NCI-H460 (cell line): ENCODE measurements at places on chromosomes 3 and 15.

DNA sequence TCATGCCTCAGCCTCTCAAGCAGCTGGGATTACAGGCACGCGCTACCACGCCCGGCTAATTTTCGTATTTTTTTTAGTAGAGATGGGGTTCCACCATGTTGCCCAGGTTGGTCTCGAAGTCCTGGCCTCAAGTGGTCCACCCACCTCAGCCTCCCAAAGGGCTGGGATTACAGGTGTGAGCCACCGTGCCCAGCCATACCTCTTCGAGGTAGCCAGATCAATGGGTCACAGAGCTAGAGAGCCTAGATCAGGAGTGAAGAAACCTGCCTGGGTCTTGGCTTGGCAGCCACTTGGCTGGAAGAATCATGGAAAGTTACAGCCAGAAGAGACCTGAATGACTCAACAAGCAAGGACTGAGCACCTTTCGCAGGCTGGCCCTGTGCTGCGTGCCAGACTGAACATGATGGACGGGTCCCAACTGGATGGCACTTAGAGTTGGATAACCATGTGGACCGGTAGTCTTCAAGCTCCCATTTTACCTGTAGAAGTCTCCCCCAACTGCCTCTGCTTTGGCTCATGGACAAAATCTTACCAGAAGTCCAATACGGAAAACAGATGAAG, 29.7 kb downstream of the GNB5 start:
- no peak for DNase-seq

DNA sequence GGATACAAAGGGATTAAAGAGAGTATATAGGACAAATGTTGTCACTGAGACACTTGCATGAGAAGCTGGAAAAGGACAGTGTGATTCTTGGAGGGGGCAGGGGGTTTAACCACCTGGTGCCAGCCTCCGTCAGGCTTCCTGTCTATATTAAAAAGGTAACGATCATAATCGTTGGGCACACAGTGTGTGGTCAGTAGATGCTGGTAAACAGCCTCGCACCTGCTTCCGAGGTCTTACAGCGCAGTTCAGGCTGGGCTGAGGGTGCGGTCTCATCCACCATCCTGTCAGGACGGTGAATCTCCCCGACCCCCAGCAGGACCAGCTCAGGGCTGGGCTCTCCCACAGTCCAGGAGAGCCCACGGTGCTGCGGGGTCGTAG, 47.7 kb upstream of the SMAD6 start:
- DNase-seq: no peak

DNA sequence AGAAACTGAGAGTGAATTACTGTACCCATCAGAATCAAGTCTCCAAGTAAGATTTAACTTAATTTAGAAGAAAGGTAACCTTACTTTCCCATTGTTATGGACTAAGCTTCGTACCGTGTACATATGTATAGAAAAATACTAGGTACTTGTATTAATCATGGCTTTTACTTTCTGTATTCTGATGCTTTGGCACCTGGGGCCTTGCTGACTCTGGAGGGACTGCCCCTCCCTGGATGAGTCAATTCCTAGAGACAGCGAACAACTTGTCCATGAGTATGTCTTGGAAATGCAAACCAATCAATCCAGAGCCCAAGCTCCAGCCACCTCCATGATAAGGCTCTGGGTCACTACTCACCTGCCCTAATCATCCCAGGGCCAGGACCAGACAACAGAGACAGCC, 50.0 kb upstream of the DGKG start:
- no peak for DNase-seq

DNA sequence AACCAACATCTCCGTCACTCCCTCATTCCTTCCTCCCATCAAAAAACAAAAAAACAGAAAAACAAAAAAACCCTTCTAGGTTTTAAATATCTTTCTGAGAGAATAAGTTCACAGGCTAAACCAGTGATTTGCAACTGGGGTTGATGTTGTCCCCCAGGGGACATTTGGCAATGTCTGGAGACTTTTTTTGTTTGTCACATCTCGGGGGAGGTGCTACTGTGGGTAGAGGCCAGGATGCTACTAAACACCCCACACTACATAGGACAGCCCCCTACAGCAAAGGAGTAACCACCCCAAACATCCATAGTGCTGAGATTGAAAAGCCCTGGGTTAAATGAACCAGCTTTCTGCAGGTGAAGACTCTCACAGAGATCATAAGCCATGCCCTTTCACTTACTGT, 17.0 kb upstream of the PROK2 start:
- DNase-seq: no peak

GRCh38 chr3:156620901-156621300, 53.5 kb upstream of the TIPARP start:
- no peak for DNase-seq

- peak; percentile 69 for DNase-seq
Measured at GRCh38 chr3:10459954-10460754, 45.2 kb downstream of the ATP2B2 start.

- no peak for DNase-seq
Measured at GRCh38 chr15:79208179-79208578, 74.3 kb upstream of the ANKRD34C start.

DNA sequence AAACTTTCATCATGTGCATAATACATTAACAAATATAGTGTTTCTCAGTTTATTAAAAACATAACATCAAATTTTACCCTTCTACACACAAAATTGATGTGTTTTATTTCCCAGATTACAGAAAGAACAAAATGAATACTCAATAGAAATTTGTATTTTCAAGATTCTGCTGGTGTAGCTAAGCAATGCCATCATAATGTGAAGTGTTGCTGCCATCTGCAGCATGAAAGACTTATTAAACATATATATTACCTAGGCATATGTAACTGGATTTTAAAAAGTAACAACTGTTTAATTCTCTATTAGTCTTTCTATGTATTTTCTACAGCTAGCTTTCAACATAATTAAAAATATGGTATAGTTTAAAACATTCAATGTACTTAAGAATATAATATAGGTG, 27.5 kb downstream of the PLSCR5 start:
- DNase-seq: peak; percentile 39

DNA sequence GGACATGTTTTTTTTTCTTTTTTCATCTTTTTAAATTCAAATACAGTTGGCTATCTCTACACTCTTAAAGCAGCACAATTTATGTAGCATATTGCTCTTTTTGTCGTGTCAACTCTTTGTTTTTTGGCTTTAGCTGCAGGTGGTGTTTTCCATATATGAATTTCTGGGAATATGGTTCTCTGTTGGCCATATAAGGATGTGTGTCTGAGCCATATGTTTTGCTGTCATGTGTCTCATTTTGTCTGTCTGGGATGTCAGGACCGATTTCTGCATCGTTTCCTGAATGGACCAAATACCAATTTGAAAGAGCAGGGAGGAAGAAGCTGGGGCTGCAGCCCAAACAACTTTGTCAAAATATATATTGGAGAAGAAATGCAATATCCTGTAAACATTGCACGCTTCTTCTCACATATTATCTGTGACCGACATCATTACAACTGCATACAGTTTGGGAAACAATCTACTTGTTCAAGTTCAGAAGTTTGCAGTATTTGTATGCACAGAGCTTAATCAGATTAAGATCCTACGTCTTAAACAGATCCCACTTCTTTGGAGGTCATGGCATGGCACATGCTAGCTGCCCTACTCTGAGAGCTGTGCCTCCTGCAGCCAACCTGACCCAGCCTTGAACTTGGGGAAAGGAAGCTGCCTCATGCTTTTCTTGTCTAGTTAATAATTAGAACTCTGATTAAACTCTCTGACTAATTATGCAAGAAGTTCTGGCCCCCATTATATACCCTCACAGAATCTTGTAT, 4.0 kb upstream of the SATB1 start:
- DNase-seq: no peak

DNA sequence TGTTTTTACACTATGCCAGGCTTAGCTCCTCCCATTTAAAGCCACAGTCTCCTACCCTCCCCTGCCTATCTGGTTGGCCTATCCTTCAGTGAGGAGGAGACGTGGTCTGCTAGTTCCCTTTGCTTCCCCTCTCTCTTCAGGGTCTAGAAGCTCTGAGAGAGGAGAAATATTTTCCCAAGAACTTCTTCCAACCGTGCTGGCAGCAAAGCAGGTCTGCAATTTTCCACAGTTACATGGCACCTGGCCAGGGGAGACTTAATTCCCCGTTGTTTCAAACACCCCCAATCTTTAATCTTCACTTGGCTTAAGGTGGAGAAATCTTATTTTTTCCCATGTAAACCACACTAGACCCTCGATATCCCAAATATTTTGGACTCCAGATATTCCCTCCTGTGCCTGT, 149.5 kb upstream of the MCTP2 start:
- DNase-seq: no peak

- no peak for DNase-seq
Measured at GRCh38 chr3:106929081-106929480, 448.2 kb upstream of the CCDC54 start.

DNA sequence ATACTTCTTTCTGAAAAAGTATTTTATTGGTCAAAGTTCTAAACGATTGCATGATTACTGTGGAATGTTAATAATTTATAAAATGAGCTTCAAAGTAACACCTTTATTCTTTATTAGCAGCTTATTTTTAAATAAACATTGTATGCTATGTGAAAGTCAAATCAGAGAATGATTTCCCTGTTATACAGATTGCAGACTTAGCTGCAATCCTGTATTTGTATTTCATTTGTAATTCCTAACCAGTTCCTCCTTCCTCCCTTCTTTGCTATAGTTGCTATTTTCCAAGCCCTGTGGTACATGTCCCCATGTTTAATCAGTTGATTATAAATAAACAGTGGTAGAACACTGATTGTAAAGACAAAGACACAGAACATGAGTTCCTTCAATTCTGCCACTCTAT, 42.4 kb upstream of the C15orf39 start:
- no peak for DNase-seq

- no peak for DNase-seq
Measured at GRCh38 chr3:144586382-144586781, 614.8 kb downstream of the DIPK2A start.

DNA sequence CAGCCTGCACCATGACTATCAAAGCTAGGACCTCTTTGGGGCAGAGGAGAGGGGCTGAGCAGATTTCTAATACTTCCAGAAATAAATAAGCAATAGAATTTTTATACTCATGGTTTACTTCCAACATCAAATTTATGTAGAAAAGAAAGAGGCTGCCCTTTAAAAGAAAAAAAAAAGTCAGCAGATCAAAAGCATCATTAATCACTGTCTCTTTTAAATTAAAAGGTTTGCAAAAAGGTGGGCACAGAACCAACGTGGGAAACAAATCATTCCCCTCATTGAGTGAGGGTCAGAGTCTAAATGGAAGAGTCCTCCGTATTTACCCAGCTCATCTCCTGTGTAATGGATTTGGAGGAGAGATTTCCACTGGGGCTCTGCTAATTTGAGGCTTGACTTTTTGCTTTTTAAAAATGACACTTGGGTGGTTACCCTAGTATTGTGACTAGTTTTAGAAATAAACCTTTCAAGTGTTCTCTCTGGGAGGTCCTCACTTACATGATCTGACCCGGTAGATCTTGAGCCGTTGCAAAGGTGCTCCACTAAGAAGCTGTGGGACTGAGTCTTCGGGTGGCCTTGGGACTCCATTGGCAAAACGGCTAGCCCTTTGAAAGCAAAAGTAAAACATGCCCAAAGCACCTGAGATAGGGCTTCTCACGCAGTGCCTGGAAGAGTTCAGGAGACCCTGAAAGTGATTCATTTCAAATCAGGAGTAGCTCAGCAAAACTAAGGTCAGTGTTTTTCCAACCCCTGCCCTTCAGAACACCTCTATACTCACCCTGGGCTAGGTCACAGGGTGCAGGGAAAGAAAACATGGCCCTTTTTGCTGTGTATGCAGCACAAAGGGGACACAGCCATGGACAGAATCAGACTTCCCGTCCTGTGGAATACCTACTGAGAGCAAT, 320.9 kb downstream of the FOXP1 start:
- no peak for DNase-seq

- DNase-seq: no peak
Measured at GRCh38 chr15:26287381-26287780, 424.3 kb upstream of the ATP10A start.

DNA sequence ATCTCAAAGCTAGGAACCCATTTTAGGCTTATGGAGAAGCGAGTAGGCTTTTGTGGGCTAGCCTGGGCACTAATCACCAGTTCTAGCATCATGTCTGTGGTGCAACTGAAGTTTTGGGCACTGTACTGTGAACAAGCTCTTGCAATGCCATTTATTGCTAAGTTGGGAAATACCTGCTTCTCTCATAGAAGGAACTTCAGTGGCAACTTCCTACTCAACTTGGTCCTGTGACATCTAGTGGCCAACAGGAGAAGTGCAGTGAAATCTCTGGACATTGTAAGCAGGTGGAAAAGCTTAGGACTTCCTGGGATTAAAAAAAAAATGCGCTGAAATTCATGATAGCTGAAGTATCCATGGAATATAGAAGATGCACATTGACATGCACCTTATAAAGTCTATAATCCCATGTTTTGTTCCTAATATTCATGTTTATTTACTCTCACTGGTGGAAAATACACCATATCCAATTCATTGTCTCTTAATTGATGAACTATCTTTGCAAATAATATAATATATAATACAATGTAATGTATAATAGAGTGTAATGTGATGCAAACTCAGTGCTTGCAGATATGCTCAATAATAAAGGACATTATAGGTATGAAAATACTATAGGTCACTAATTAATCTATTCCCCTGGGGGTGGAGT, 6.5 kb upstream of the ALDH1A3 start:
- DNase-seq: peak; percentile 69

GRCh38 chr3:63343674-63344073, 65.6 kb downstream of the SYNPR start:
- peak; percentile 83 for DNase-seq

- no peak for DNase-seq
Measured at GRCh38 chr15:100834731-100835130, 44.9 kb upstream of the ALDH1A3 start.

DNA sequence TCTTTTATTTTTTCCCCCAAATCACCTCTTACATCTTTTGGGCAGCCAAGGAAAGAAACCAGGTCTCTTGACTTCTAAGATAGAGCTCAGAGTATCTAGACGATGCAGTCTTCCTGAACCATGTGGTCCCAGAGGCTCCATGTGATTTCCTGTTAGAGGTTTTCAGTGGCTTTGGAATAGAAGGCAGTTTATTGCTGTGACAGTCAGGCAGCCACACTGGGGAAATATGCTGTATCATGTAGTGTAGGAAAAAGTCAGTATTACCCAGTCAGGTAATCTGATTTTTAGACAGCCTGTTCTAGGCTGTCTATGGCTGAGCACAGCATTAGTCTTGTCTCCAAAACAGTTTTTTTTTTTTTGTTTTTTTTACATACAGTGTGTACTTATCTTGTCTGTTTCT, 294.3 kb downstream of the THSD4 start:
- no peak for DNase-seq

DNA sequence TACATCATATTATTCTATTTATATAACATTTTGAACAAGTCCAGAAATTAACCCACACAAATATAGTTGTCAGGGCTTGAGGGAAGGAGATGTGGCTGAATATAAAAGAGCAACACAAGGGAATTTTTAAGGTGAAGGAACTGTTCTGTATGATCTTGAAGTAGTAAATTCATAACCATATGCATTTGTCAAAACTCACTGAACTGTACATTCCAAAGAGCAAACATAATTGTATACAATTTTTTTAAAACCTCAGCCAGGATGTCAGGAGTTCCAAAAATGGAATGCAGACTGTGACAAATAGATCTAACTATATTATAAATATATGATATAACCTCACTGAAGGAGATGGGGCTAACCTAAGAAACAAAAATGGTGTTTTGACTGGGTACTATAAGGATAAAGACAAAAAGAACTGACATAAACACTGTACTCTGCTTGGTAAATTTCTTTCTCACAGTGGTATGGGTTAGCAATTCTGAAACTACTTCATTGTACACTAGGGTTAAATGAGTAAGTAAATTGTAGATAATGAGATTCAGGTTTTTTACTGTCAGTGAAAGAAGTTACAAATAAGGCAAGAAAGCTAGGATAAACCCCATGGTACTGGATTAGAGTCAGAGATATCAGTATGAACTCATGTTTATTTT, 14.4 kb downstream of the GOLGB1 start:
- no peak for DNase-seq

GRCh38 chr3:81394651-81395524, 366.6 kb downstream of the GBE1 start:
- DNase-seq: no peak
